Glutamatergic neuron (in vitro differentiated cells): ENCODE measurements at places on chromosomes 7 and 10.

DNA sequence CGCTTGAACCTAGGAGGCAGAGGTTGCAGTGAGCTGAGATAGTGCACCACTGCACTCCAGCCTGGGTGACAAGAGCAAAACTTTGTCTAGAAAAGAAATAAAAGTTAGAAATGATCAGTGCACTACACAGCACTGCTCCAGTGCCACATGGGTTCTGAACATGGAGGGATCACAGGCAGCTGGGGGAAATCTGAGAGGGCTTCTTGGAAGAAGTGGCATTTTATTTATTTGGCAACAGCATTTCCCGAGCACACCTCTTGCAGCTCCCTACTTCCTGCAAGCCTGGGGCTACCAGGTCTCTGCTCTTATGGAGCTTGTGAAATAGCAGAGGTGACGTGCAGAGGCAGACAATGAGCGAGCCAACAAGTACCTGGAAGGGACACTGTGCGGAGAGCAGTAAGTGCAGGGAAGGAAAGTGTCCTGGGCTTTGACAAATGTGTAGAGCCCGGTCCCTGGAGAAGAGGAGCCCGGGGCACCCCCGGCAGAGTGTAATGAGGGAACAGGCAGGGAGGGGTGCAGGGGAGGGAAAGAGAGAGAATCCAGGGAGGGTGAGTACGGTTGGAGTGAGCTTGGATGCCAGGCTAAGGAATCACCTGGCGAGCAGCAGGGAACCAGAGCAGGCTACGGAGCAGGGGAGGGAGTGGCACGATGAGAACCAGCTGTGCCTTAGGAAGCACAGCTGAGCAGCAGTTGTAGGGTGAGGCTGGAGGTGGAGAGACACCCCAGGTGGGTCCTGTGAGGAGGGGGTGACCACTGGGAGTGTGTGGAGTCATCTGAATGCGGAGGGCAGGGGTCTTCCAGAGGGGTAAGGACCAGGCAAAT is 104.6 kb upstream of the CTBP2 start:
- H3K36me3 ChIP-seq = no peaks in the 10 kb centered on the region
- no peak overlapping the region for H3K4me3 ChIP-seq
- peak overlapping the region; percentile 57 for H3K27ac ChIP-seq
- H3K4me1 ChIP-seq = no peaks in the 10 kb centered on the region
- no peaks in the 10 kb centered on the region for H3K27me3 ChIP-seq

GRCh38 chr10:124322191-124322980 is 96.3 kb downstream of the OAT start:
- no peak overlapping the region for H3K4me3 ChIP-seq
- H3K4me1 ChIP-seq = peaks cover 7% of the 10 kb centered on the region
- H3K27me3 ChIP-seq = peaks cover 11% of the 10 kb centered on the region
- H3K27ac ChIP-seq = no peak overlapping the region
- DNase-seq = no peak

- H3K36me3 ChIP-seq = no peaks in the 10 kb centered on the region
- H3K4me1 ChIP-seq = peaks cover 12% of the 10 kb centered on the region
- H3K27me3 ChIP-seq = peaks cover 10% of the 10 kb centered on the region
- H3K4me3 ChIP-seq = no peak overlapping the region
- no peak for DNase-seq
Observed at GRCh38 chr10:77531441-77532001, 106.1 kb downstream of the KCNMA1 start.

- H3K27ac ChIP-seq = no peak overlapping the region
- no peak for DNase-seq
- peaks cover 3% of the 10 kb centered on the region for H3K4me1 ChIP-seq
- H3K27me3 ChIP-seq = peaks cover 2% of the 10 kb centered on the region
- no peaks in the 10 kb centered on the region for H3K36me3 ChIP-seq
Observed at GRCh38 chr10:117640406-117640805, 97.9 kb downstream of the EMX2 start.
